Mesenteric fat pad (tissue), 1 donor: ENCODE measurements at places on chromosomes 4 and X. TPM values are rescaled to one million over a fixed set of nuclear protein-coding genes. Genes with fewer than 3 reads are reported as not detected.

DNA sequence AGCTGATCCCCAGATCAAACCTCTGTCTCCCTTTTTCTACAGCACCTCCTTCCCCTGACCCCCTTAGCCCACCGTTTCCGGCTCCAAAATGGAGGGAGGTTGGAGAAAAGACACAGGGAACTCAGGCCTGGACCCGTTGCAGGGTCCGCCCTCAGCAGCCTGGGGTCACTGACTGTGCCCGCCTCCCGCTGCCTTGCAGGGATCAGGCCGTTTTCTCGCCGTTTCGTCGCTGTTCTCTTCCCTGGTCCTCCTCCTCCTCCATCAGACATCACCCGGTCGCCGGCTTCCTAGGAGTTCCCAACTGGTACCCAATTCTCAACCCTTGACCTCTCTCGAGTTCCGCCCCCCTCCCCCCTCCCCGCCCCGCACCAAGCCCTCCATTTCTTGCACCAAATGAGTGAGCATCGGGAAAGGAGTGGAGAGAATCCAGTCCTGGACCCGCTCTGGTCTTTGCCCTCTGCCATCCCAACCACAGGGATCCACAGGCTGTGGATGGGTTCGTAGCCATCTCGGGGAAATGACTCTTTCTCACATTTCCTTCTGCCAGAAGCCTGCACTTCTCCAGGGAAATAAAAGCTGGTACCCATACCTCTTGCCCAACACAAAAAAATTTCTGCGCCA is 493 bp downstream of the TCEAL5 start:
- no peak for DNase-seq

DNA sequence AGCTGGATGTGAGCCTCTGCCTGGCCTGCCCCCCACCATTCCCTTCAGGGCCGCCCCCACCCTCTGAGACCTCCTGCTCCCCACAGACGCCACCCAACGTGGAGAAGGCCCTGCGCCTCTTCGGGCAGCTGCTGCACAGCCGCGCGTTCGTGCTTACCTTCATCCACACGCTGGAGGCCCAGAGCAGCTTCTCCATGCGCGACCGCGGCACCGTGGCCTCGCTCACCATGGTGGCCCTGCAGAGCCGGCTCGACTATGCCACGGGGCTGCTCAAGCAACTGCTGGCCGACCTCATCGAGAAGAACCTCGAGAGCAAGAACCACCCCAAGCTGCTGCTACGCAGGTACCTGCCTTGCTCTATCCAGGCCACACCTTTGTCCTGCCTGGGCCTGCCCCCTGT is 10.1 kb downstream of the PLXNA3 start:
- DNase-seq, result no peak

The CLNK gene
- not detected for total RNA-seq

The MAML3 gene
- total RNA-seq, result 7.3 TPM

GRCh38 chrX:7987160-7988012 is 60.2 kb upstream of the PNPLA4 start:
- no peak for DNase-seq

The INTS6L gene
- 3.8 TPM for total RNA-seq
